ENCODE measurements at places on chromosomes 7 and 10. TPM values are rescaled to one million over a fixed set of nuclear protein-coding genes. Genes with fewer than 3 reads are reported as not detected.

GRCh38 chr7:83643012-83643411, 5.9 kb downstream of the SEMA3E start:
- H3K4me1 ChIP-seq = no peaks in the 10 kb centered on the region
- no peak overlapping the region for H3K27ac ChIP-seq
- H3K27me3 ChIP-seq = no peaks in the 10 kb centered on the region
- H3K4me3 ChIP-seq = no peak overlapping the region
- DNase-seq = no peak

DNA sequence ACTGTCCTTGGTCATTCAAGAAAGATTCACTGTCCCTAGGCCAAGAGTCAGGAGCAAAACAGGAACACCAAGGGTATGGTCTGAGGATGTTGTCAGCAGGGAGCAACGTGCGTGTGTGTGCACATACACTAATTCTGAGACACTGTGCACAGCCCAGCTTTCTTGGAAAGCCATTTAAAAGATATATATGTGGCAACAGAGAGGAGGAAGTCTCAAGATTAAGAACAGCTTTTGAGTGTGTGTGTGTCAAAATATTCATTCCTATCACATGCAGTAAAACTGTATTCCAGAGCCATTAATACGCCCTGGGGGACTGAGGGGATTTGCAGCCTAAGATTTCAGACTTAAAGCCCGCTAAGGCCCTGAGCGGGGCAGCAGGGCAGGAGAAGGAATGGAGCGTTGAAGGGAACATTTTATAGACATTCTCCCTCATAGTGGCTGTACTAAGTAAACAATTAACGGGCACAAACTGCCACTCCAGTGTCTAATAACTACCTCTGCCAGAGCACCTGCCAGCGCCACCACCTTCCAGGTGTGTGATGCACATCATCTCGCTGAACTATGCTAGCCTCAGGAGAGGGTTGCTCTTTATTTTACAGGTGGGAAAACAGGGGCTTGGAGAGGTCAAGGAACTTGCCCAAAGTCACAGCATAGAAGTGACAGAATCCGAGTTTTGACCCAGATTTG, 2.0 kb downstream of the NOD1 start:
- peaks cover 60% of the 10 kb centered on the region for H3K4me1 ChIP-seq
- no peak for DNase-seq
- no peak overlapping the region for H3K4me3 ChIP-seq

- no peak overlapping the region for H3K27ac ChIP-seq
- no peaks in the 10 kb centered on the region for H3K36me3 ChIP-seq
- no peak overlapping the region for H3K4me3 ChIP-seq
Observed at GRCh38 chr7:123677061-123677715, 21.5 kb downstream of the LMOD2 start.

ARL3 gene
- 6.3 TPM for total RNA-seq

GRCh38 chr10:69403066-69403465, 13.7 kb downstream of the TACR2 start:
- no peaks in the 10 kb centered on the region for H3K27me3 ChIP-seq
- H3K36me3 ChIP-seq = peaks cover 36% of the 10 kb centered on the region
- H3K4me3 ChIP-seq = no peak overlapping the region
- peaks cover 4% of the 10 kb centered on the region for H3K4me1 ChIP-seq
- no peak for DNase-seq

DNA sequence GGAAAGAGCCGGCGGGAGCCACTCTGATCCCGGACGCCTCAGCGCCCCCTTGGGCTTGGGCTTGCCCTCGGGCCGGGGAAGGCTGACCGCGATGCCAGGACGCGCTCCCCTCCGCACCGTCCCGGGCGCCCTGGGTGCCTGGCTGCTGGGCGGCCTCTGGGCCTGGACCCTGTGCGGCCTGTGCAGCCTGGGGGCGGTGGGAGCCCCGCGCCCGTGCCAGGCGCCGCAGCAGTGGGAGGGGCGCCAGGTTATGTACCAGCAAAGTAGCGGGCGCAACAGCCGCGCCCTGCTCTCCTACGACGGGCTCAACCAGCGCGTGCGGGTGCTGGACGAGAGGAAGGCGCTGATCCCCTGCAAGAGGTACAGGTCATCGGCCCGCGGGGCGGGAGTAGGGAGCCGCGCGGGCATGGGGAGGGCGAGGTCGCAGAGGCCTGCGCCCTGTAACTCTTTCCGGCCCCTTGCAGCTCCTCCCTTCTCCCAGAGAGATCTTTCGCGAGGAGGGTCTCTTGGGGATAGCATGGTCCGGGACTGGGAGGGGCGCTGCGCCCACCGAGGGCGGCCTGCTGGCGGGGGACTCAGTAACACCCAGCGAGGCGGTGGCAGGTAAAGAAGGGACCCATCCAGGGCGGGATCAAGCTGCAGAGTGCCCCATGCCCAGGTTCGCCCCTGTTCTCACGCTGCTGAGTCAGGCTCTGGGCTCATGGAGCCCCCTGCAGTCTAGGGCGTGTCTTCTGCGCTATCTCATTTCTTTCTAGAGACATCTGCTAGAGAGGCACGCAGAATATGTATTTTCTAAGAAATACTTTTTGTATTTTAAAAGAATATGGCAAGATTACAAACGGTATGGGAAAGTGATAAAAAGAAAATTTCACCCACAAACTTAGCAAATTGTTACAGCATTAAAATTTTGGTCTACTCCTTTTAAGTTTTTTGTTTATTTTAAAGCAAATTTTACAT, 687 bp downstream of the EPDR1 start:
- peaks cover 21% of the 10 kb centered on the region for H3K4me1 ChIP-seq
- no peak overlapping the region for H3K27ac ChIP-seq

DNA sequence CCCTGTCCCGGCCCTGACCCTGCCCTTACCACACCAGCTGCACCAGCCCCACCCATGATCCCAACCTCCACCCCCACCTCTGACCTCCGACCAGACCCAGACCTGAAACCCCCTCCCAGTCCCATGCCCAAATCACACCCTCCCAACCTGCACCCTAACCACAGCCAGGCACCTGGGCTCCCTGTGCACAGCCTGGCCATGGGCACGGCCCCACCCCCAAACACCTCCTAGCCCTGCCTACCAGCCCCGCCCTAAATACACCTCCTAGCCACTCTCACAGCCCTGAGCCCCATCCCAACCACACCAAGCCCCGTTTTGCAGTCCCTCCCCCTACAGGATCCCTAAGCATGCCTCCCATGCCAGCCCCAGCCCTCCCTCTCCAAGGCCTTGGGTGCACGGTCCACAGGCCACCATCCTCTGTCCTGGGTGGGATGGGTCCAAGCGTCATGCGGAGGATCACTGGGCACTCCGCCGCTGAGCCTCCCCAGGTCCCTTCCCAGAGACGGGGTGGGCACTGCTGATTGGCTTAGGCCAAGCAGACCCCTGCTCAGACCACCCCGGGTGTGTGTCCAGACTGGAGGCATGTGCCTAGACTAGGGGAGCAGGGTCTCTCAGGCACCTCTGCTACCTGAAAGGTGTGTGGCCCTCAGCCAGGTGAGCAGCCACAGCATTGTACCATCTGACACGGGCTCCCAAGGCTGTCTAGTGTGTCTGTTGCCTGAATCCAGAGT, 30.1 kb downstream of the INSIG1 start:
- H3K27me3 ChIP-seq = no peaks in the 10 kb centered on the region
- no peaks in the 10 kb centered on the region for H3K4me1 ChIP-seq
- H3K27ac ChIP-seq = no peak overlapping the region
- no peak for DNase-seq
- no peak overlapping the region for H3K4me3 ChIP-seq
- no peaks in the 10 kb centered on the region for H3K36me3 ChIP-seq

- DNase-seq = no peak
- no peaks in the 10 kb centered on the region for H3K27me3 ChIP-seq
- H3K4me1 ChIP-seq = no peaks in the 10 kb centered on the region
- H3K4me3 ChIP-seq = no peak overlapping the region
- no peaks in the 10 kb centered on the region for H3K36me3 ChIP-seq
- H3K27ac ChIP-seq = no peak overlapping the region
Observed at GRCh38 chr7:49174396-49174795, 250.0 kb downstream of the CDC14C start.

DNA sequence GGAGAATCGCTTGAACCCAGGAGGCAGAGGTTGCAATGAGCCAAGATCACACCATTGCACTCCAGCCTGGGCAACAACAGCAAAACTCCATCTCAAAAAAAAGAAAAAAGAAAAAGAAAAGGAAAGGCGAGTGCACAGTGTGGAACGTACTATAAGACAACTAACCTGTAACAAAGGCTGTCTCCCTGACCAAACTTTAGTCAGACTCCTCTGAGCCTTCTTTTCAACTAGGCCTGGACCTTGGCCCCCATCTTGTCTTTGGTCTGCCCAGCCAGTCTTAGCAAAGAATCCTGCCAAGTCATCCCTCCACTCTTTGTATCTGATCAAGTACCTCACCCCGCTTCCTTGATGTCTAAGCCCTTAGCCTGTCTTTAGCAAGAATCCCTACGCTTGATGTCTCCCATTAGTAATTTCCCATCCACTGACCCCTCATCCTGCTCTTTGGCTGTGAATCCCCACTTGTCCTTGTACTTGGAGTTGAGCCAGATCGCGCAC, 68.9 kb upstream of the KDM7A start:
- no peak overlapping the region for H3K27ac ChIP-seq
- no peaks in the 10 kb centered on the region for H3K27me3 ChIP-seq
- DNase-seq = no peak
- H3K36me3 ChIP-seq = no peaks in the 10 kb centered on the region
- H3K4me1 ChIP-seq = peaks cover 15% of the 10 kb centered on the region
- H3K4me3 ChIP-seq = no peak overlapping the region

SUN1 gene
- 198 TPM for total RNA-seq

CYP2C9 gene
- not detected for total RNA-seq

FOXI2 gene
- not detected for total RNA-seq

DNA sequence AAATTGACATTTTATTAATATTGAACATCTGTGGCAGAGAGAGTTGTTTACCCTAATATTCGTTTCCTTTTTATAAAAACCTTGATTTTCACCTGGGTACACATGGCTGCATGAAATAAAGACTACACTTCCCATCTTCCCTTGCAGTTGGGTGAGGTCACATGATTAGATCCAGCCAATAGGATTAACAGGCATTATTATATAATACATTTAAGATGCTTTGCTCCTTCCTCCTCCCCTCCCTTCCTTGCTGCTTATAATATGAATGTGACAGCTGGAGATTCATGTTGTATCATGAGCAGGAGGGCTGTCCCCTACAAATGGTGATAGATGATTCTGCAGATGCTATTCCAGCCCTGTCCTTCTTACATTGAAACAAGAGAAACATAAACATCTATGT, 146.6 kb downstream of the SH2D4B start:
- H3K27me3 ChIP-seq = no peaks in the 10 kb centered on the region
- DNase-seq = peak; percentile 53
- no peak overlapping the region for H3K4me3 ChIP-seq

CALML3 gene
- total RNA-seq = not detected

DNA sequence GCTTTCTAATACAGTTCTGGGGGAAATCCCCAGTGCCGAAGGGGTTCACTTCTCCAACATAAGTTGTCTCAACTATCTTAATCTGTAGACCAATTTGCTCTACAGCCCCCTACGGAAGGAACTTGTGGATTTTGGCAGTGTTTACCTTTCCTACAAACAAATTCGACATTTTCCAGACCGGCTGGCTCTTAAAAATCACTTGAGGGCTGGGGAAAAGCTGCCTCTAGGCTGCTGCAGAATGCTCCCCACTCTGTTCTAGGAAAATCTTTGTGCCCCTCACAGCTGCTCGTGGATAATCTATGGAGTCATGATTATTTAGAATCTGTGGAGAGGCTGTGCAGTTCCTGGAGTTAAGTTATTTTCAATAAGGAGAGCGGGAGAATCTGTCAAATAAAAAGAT, 474.6 kb upstream of the FZD8 start:
- no peaks in the 10 kb centered on the region for H3K4me1 ChIP-seq
- no peak overlapping the region for H3K4me3 ChIP-seq
- no peaks in the 10 kb centered on the region for H3K27me3 ChIP-seq

NUTM2E gene
- total RNA-seq = 0.63 TPM

- no peaks in the 10 kb centered on the region for H3K27me3 ChIP-seq
- H3K4me3 ChIP-seq = no peak overlapping the region
- no peaks in the 10 kb centered on the region for H3K4me1 ChIP-seq
Observed at GRCh38 chr10:51117053-51117660, 42.9 kb downstream of the PRKG1 start.

LIPN gene
- not detected for total RNA-seq
